GM12878 (cell line): ENCODE measurements at places on chromosomes 3 and 15. TPM values are rescaled to one million over a fixed set of nuclear protein-coding genes. Genes with fewer than 3 reads are reported as not detected.

ALDH1A2 gene
- 0.53 and 0.92 TPM in 2 replicates for total RNA-seq

RHCG gene
- not detected in 2 replicates for total RNA-seq

SLC22A14 gene
- not detected in 2 replicates for total RNA-seq

ATP13A4 gene
- 1.0 TPM in 2 replicates for total RNA-seq

PCOLCE2 gene
- 0.41 and 1.1 TPM in 2 replicates for total RNA-seq

- no peak for DNase-seq
Observed at GRCh38 chr3:127384717-127385539, 97.1 kb upstream of the PRR20G start.

DNA sequence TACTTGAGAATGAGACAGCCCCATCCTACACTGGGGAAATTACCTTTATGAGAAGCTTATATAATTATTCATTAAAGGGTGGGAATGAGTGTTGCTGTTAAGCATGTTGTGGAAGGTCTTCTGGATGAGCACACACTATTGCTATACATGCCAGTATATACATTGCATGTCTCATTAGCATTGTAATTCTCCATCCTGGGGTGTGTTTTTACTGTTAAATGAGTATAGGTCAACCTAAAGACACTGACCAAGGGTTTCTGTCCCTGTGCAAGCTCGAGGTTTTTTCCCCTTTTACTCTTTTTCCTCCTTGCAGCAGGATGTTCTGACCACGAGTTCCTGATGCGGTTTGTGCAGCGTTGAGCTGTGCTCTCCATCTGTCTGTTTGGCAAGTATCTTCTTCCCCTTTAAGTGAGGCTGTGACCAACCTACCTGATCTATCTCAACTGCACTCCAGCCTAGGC is 7.2 kb upstream of the IVD start:
- peak; percentile 58 for DNase-seq

DNA sequence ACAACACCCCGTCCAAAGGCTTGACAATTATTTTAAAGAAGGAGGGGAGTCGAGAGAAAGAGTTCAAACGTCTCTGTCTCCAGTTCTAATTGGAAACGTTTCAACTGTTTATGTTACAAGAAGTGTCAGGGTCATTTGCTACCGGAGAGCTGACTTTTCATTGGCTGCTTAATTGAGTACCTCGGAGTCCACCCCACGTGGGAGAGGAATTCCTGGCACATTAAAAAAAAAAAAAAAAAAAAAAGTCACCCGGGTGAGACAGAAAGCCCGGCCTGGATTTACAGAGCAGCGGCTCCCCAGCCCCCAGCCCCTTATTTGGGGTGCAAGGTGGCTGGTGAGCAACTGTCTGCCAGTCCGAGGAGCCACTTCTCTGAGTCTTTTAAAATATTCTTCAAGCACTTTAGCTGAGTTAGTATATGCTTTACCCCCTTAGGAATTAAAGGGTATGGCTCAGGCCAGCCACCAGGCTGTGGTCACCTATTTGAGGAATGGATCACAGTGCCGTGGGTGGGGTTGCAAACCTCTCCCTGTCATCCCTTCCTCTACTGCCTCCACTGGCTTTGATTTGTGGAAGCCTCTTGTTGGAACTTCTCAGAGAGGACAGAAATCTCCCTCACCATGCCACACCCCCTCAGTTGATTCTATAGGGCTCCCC is 3.9 kb upstream of the TLE3 start:
- no peak for DNase-seq

GRCh38 chr15:75076277-75076676 is 52.9 kb downstream of the PPCDC start:
- no peak for DNase-seq

GRCh38 chr15:65355988-65356353 is 21.8 kb downstream of the IGDCC3 start:
- DNase-seq = no peak

DNA sequence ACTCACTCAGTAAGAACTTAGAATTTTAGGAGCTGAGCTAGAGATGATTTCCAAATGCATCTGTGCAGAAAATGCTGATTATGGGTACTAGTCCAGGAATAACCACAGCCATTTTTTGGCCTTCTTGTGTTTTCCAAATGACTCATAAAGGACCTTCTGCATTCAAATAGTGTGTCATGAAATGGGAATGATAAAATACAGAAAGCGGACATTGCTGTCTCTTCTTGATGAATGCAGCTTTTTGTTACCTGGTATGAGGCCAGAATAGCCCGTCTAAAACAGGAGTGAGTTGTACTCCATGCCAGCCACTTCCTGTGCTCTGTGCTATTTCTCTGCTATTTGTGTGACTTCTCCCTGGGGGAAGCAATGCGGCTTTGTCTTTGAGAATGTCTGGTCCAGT is 20.5 kb upstream of the FRMD5 start:
- no peak for DNase-seq

- DNase-seq = no peak
Observed at GRCh38 chr3:62951037-62951613, 75.9 kb upstream of the CADPS start.
